ENCODE measurements at places on chromosomes 12 and 14.

GRCh38 chr14:102819176-102819628 is 42.0 kb downstream of the TRAF3 start:
- no peak for DNase-seq

DNA sequence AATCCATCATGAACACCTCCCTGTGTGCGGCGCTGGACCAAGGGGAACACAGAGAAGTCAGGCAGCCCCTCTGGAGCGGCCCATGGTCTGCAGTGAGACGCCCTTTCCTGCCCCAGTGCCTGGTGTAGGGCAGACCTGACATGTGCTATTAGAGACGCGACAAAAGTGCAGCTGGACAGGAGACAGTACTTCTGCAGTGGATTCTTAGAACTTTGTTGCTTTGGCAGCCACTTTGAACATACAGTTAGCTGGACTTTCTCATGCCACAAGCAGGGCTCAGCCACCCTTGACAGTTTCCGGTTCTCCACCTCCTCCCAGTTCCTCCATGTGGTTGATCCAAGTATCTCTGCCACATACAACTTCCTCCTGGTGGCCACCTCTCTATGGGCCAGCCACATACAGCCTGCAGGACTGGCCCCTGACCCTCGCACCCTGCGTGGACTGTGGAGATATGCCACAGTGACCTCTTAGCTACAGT is 45.9 kb downstream of the LGMN start:
- no peak for DNase-seq

- no peak for DNase-seq
Observed at GRCh38 chr12:109677279-109677691, 36.3 kb upstream of the FAM222A start.

DNA sequence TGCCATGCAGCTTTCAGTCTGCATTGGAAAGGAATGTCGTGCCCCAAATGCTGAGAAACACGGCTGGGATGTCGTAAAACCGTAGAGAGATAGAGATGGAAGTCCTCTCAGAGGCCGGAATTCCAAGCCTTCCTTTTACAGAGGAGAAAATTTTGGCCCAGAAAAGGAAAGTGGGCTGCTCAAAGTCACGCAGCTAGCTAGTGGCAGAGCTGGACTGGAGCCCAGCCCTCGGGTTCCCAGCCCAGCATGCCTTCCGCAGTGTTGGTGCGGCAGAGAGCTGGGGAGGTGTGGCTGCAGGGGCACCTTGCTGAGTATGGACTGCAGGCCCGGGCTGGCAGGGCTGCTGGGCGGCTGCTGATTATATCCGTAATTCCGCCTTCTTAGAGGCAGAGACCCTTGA is 50.3 kb downstream of the KCNA1 start:
- DNase-seq: no peak

GRCh38 chr14:97634751-97635150 is 837.6 kb downstream of the VRK1 start:
- DNase-seq: no peak

GRCh38 chr12:102642199-102642598 is 161.8 kb upstream of the IGF1 start:
- no peak for DNase-seq
